ENCODE measurements at places on chromosomes 16 and 17.
A peak's percentile ranks its signal among the peaks of the same experiment; 100 is the strongest.

DNA sequence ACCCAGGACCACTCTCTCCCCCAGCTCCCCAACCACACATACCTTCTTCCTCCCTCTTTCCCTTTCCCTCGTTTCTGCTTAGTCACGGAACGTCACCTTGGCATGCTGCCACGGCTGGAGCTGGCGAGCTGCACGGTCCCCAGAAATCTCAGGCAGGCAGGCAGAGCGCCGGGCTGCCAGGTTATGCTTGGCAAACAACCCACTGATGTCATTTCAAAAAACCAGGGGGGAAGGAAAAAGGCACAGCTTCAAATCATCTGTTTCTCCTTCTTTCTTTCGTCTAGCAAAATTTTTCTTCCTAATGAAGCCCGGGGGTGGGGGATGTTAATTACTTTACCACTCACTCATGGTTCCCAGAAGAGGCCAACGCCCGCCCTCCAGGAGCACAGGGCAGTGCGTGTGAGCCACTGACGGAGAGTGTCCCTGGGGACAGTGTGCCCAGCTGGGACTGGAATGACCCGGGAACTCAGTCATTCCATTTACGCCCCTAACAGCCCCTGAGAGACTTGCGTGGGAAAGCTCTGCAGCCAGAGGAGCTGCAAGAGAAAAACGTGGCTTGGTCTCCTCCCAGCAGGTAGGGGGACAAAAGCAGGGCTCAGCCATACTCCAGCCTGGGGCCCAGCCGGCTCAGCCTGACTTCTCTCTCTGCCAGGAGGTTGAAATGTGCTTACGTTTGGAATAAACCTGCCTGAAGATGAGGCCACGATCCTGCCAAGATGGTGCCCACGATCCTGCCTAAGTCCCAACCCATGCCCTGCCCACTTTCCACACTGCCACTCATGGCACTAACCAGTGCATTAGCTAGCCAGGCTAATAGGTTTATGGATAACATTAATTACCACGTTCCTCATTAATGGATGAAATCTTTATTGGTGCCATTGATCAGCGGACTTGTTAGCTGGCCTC, 198.9 kb downstream of the ZFHX3 start:
- DNase-seq, result peak; percentile 82

DNA sequence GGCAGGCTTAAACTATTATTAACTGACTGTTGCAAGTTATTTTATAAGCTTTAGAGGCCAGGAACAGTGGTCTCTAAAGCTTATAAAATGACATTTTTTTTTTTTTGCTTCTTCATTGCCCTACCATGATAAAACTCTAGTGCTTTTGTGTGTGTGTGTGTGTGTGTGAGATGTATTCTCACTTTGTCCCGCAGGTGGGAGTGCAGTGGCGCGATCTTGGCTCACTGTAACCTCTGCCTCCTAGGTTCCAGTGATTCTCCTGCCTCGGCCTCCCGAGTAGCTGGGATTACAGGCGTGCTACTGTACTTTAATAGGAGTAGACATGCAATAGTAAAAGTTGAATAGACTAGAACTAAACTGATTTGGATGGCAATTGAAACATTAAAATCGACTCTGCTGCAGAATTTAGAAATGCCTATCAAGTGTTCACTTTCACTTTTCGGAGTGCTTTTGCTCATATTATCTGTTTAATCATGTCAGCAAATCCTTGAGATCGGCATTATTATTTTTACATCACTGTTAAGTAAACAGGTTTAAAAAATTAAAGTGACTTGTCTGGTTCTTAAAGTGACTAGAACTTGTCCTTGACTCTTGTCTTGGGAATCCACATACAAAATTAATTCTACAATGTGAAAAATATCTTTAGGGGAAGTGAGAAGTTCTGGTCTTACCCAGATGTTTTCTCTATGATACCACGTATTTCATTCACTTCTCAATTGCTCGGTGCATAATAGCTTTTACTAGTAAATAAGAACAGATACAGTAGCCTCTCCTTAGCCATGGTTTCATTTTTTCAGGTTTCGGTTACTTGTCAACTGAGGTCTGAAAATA, 8.4 kb upstream of the PCTP start:
- DNase-seq, result no peak

- peak; percentile 98 for DNase-seq
These were observed at the start of gene WDR81 for GRCh38 chr17:1724351-1724868. Gene WDR81, plus strand, starts transcription at chr17:1724704. Its CDS starts 256 bp downstream, at chr17:1724960.

DNA sequence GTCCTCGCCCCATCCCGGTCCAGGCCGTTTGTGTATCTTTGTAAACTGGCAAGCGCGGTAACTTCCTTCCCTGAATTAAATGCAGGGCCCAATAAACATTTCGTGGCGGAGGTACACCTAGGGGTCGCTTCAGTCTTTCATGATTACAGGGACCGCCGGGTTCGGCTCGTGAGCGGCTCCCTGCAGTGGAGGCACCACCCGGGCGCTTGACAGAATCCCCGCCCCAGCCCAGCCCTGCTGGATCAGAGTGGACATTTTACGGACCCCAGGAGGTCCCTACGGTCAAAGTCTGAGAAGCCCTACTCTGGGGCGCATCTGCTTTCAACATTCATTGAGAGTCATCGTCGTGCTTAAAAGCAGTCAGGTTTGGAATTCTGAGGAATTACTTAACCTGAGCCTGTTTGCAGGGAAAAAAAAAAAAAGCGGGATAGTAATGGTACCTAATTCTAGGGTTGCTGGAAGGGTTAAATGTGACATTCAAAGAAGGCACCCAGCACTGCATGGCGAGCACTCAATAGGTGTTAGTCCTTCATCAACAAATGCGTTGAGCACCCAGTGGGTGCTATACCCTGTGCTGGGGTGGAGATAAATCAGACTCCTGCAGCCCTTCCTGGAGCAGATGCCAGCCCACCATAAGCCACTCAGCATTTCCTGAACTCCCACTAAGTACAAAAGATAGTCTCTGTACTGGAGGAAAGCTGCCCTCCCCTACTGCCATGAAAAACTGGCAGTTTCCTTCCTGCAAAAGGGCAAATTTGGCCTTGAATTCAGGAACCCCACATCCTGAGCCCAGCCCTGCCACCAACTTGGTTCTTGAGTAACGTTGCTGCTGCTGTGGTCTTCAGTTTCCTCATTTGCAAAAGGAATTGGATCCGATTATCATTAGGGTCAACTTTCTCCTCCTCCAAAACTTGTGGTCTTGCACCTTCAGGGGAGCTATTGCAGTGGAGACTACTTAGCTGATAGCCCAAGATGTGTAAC, 658 bp upstream of the DUSP3 start:
- no peak for DNase-seq

DNA sequence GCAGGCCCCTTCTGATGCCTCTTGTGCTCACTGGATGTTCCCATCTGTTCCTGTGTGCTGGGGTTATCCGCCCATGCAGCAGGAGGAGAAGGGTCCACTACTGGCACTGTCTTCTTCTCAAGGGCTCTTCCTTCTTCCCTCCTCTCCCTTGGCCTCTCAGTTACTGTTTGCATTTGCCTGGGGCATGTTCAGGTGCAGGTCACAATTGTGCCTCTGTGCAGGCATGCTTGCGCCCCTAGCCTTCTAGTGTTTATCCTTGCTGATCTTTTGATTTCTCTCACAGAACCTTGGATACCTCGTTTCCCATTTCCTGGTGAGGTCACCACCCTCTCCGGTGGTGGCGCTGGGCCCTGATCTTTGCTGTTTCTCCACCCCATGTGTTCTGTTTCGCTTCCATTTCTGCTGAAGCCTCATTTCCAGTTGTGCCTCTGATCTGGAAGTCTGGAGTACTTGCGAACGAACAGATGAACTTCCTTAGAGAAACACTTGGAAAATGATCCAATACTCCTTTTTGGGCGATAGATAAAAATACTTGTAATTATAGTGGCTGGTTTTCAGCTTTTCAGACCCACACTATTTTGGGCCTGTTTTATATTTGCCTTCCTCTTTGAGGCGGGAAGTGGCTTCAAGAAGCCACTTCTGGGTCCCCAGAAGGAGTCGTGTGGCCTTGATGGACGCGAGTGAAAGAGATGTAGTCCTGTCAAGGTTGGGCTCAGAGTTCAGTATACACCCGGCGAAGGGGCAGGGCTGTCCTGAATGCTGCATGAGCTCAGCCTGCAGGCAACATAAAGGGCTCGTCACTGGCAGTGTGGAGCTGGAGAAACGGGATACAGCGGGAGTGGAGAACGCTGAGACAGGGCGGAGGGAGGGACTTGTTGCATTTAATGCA, 312.9 kb downstream of the SNX29 start:
- DNase-seq, result no peak

GRCh38 chr17:35804658-35805192, 4.6 kb upstream of the TAF15 start:
- DNase-seq, result peak; percentile 81

DNA sequence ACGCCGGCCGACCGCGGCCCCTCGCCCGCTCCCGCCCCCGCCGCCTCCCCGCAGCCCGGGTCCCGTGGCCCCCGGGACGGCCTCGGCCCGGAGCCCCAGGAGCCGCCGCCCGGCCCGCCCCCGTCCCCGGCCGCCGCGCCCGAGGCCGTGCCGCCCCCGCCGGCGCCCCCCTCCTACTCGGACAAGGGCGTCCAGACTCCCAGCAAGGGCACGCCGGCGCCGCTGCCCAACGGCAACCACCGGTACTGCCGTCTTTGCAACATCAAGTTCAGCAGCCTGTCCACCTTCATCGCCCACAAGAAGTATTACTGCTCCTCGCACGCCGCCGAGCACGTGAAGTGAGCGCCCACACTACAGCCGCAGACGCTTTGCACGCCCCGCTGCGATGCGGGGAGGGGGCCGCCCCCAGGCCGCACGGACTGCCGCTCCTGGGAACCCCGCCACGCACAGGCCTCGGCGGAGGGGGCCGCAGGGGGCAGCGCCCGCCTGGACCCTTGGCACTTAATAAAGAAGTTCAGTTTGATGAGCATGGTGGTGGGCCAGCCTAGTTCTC, 35.5 kb upstream of the ZC3H18 start:
- DNase-seq, result no peak

DNA sequence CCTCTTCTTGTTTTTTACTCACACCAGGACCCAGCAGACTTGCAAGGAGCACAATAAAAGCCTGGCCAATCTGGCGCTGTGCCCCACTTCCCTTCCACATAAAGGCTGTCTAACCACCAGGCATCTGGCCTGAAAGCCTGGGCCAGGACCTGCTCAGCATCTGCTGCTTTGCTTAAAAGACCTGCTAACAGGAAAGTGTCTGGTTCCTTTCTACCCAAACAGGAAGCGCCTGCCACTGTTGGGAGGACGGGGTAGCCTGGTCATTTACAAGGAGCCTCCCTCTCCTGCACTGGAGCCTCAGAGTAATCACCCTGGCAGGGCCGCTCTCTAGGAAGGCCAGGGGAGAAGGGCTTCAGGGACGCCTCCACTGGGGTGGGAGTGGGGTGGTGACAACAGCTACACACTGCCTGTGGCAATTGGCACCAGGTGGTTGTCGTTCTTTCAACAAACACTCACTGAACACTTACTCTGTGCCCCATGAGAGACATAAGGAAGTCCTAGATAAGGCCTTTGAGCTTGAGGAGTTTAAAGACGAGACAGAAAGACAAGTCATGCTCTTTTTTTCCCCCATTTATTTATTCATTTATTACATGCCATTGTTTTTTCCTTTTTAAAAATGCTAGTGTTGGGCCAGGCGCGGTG, 6.3 kb upstream of the MMP28 start:
- peak; percentile 83 for DNase-seq

DNA sequence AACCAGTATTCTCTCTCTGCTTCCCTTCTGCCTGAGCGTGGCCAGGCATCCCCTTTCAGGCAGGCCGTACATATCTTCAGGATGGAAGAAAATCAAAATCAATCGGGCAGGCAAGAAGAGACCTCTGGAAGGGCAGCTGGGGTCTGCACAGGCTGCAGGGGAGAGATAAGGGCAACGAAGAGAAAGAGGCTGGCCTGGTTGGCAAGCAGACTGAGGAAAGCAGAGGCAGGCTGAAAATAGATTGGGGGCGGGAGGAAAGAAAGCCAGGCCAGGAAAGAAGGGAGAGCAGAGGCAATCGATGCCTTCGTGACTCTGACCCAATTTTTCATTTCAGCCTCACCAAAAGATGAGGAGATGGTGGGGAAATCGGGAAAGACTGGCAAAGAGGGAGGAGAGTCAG, 18.1 kb downstream of the PIPOX start:
- DNase-seq, result peak; percentile 76

DNA sequence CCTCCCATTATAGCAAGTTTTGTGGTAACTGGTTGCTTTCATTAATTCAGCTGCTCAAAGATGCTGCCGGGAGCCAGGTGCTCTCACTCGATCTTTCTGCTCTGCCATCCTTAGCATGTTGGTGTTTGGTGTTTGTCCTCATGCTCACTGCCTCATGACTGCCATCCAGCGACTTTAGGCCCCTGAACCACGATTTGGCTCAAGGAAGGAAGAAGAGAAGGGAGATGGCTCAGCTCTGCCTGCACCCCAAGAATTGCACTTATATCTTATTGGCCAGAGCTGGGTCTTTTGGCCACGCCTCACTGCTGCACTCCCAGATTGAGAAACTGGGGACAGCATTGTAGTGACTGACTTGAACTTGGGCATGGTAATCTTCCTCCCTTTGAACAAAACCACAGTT, 52.7 kb downstream of the ARSG start:
- DNase-seq, result no peak

- DNase-seq, result no peak
These were observed 40.4 kb downstream of the TMEM11 start for GRCh38 chr17:21173543-21173942.

DNA sequence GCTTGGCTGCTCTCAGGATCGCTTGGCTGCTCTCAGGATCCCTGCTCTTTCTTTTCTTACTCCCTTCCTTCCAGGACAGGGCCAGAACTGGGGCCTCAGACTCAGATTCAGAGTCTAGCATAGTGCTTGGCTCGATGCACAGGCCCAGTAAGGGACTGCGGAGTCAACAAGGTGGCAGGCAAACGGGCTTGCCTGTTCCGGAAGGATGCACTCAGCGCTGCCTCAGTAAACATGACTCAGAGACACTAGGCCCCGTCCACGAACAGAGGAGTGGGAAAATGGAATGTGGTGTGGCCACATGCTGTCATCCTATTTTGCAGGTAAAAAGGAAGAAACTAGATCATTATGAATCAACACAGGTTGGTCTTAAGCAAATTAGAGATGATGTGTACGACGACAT, 9.8 kb downstream of the SPHK1 start:
- no peak for DNase-seq

- DNase-seq, result no peak
These were observed 146.3 kb upstream of the TBX2 start for GRCh38 chr17:61253362-61253761.

DNA sequence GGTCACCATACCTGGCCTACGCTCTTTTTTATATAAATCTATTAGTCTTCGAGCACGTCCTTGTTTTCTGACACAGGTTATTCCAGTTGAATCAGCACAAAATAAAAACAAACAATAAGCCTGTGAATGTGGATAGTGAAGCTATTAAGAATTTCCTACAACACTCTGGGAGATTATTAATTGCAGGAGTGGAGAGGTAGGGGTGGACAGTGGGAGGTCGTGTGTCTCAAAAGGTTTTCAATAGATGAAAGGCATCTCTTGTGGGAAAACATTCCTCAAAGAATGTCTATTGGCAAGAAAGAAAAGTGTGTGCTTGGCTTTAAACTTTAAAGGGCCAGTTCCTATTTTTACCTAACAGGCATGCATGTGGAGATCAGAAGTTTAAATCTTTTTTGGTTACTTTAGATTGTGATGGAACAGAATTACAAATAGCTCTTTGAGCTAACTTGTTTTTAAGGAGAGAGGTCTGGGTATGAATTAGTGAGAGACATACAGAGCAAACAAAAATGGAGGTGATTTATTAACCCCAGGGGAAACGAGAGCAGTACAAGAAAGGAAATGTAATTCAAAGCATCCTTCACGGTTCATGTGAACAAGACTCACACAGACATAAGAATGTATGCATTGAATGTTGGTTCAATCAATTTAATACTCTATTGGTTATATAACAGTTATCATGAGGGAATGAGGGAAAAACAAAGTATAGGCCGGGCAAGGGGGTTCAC, 9.0 kb downstream of the SMYD4 start:
- DNase-seq, result no peak

GRCh38 chr17:34384822-34385605, 22.0 kb upstream of the CCL1 start:
- no peak for DNase-seq

GRCh38 chr17:21540502-21540901, 151.8 kb upstream of the KCNJ18 start:
- no peak for DNase-seq
